SK-N-SH (cell line): ENCODE measurements at places on chromosomes 6 and 20. TPM values are rescaled to one million over a fixed set of nuclear protein-coding genes. Genes with fewer than 3 reads are reported as not detected.

Gene TRIM31
- polyA plus RNA-seq = not detected in 2 replicates

Gene SNAP91
- 0.64 and 2.0 TPM in 2 replicates for polyA plus RNA-seq

- peaks cover 3% of the 10 kb centered on the region; the same call in 1 of the 2 replicates for H3K4me1 ChIP-seq
- no peaks in the 10 kb centered on the region for H3K36me3 ChIP-seq
- DNase-seq = no peak
- no peak overlapping the region for H3K4me3 ChIP-seq
- no peaks in the 10 kb centered on the region for H3K27me3 ChIP-seq
These were observed 64.5 kb upstream of the PMEPA1 start for GRCh38 chr20:57774111-57774880.

DNA sequence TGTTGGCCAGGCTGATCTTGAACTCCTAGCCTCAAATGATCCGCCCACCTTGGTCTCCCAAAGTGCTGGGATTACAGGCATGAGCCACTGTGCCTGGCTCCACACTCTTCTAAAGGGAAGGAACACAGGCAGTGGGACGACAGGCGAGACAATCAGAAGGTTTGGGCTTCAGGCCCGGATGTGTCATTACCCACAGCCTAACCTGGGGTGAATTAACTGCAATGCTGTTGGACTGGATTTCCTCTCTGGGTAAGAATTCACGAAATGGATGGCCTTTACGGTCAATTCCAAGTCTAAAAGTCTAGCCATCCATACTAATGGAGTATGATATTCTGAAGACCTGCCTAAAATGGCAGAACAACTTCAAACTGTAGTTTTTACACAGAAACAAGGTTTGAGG lies 83.7 kb upstream of the CCDC28A start:
- H3K36me3 ChIP-seq = no peaks in the 10 kb centered on the region
- H3K4me3 ChIP-seq = no peak overlapping the region
- H3K4me1 ChIP-seq = no peaks in the 10 kb centered on the region; the same call in 1 of the 2 replicates
- H3K27ac ChIP-seq = no peak overlapping the region
- DNase-seq = no peak

GRCh38 chr6:113733381-113733780 lies 123.8 kb upstream of the MARCKS start:
- no peak overlapping the region for H3K4me3 ChIP-seq
- peaks cover 6% of the 10 kb centered on the region; the same call in 1 of the 2 replicates for H3K4me1 ChIP-seq
- H3K27ac ChIP-seq = no peak overlapping the region
- H3K36me3 ChIP-seq = no peaks in the 10 kb centered on the region
- no peak for DNase-seq

GRCh38 chr20:6698056-6698455 lies 69.4 kb upstream of the BMP2 start:
- no peak overlapping the region for H3K4me3 ChIP-seq

GRCh38 chr6:130617658-130618057 lies 209.5 kb upstream of the SMLR1 start:
- no peak for DNase-seq
- H3K27me3 ChIP-seq = no peaks in the 10 kb centered on the region
- no peak overlapping the region for H3K4me3 ChIP-seq
- peaks cover 14% of the 10 kb centered on the region; the same call in 1 of the 2 replicates for H3K4me1 ChIP-seq

GRCh38 chr20:12961725-12962124 lies 47.0 kb upstream of the SPTLC3 start:
- no peak for DNase-seq
- no peak overlapping the region for H3K4me3 ChIP-seq
- no peak overlapping the region for H3K27ac ChIP-seq
- H3K36me3 ChIP-seq = no peaks in the 10 kb centered on the region
- H3K27me3 ChIP-seq = no peaks in the 10 kb centered on the region
- no peaks in the 10 kb centered on the region for H3K4me1 ChIP-seq

DNA sequence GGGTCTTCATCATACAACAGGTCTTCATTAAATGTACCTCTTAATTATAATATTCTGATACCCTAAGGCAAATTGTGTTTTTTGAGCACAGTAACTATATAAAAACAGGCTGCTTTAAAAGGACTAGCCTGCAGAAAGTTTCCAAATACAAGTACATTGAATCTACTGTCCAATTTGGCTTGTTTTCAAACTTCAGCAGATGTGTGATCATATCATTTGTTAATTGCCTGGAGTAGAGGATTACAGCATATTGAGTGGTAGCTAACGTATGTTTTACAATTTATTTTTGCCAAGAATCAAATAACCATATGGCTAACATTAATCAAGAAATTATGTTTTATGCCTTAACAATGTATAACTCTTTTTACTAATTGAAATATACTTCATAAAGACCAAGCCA lies 12.6 kb downstream of the TINAG start:
- no peaks in the 10 kb centered on the region for H3K36me3 ChIP-seq
- no peak for DNase-seq
- H3K27me3 ChIP-seq = no peaks in the 10 kb centered on the region
- no peak overlapping the region for H3K27ac ChIP-seq
